ENCODE measurements at places on chromosomes 6 and 20. TPM values are rescaled to one million over a fixed set of nuclear protein-coding genes. Genes with fewer than 3 reads are reported as not detected.

FOXF2 gene
- polyA plus RNA-seq: 0.19 TPM

TAP1 gene
- polyA plus RNA-seq: 11.0 TPM

DNMT3B gene
- 4.4 TPM for polyA plus RNA-seq

LY6G5B gene
- 15.3 TPM for polyA plus RNA-seq

GRCh38 chr6:23499549-23499948, 626.5 kb upstream of the NRSN1 start:
- DNase-seq: no peak

DNA sequence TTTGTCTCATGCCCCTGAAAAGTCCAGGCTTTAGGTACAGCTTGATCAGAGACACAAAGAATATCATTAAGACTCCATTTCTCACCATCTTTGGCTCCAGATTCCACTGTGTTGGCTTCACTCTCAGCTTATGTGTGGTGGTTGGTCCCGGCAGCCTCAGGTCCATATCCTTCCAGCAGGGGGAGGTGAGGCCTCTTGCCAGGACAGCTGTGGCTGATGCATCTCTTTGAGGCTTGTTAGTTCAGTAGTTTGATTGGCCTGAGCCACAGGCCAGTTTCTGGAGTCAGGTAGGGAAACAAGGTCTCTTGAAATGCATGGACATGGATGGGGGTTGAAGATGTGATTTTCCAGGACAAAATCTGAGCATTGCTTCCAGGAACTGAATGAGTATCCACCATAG, 62.4 kb downstream of the JAG1 start:
- peak; percentile 58 for DNase-seq

DNA sequence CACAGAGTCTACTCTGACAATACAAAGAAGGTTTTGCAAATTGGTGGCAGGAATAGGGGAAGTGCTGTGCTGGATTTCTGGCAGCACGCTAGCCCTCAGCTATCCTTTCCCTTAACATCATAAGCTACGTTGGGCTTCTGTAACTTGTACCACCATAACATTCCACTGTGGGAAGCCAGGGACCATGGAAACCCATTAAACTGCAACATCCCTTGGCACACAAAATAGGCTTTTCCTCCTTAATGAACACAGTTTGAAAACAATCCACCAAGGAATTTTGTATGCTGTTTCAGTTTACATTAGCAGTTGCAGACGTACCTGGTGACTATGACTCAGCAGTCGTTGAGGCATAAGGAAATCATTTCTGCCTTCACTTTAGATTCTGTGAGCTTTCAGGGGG, 203.9 kb upstream of the RAB32 start:
- DNase-seq: peak; percentile 63

GRCh38 chr6:27176096-27176495, 71.4 kb upstream of the PRSS16 start:
- DNase-seq: peak; percentile 69

- no peak for DNase-seq
Observed at GRCh38 chr6:20024316-20024673, 187.1 kb downstream of the ID4 start.

- no peak for DNase-seq
Observed at GRCh38 chr20:15763366-15763765, 809.9 kb downstream of the KIF16B start.

DNA sequence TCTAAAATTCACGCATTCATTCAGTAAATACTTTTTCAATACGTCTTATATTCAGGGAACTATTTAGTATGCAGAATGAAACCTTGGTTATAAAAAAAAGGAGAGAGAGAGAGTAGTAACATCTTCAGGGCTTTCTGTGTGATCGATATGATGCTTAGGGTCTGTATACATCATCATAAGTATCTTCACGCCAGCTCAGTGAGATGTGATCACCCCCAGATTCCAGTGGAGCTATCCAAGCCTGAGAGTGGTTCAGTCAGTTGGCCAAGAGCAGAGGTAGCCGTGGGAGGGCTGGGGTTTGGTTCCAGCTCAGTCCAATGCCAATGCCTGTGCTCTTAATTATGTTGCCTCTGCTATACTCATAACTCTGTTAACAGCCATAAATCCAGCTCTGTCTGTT, 8.6 kb downstream of the CD83 start:
- DNase-seq: peak; percentile 82

GRCh38 chr6:39686976-39687375, 38.2 kb downstream of the KIF6 start:
- DNase-seq: peak; percentile 56

DNA sequence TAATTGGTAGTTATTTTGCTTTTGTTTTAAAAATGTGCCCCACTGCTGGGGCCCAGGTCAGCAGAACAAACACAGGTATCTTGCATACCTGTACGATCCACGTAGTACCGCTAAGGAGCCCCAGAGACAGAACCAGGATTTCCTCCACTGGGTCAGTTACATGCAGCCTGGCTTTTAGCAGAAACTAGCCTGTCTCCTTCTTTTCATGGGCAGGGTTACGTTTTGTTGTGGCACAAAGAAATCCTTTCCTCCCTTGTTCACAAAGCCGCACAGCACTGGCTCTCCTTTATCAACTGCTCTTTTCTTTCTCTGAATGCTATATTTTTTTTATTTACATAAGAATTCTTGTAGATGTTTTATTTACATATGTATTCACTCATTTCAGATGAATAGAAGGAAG, 190.3 kb upstream of the POU3F2 start:
- no peak for DNase-seq

GRCh38 chr6:77092971-77093370, 370.3 kb downstream of the HTR1B start:
- DNase-seq: no peak

DNA sequence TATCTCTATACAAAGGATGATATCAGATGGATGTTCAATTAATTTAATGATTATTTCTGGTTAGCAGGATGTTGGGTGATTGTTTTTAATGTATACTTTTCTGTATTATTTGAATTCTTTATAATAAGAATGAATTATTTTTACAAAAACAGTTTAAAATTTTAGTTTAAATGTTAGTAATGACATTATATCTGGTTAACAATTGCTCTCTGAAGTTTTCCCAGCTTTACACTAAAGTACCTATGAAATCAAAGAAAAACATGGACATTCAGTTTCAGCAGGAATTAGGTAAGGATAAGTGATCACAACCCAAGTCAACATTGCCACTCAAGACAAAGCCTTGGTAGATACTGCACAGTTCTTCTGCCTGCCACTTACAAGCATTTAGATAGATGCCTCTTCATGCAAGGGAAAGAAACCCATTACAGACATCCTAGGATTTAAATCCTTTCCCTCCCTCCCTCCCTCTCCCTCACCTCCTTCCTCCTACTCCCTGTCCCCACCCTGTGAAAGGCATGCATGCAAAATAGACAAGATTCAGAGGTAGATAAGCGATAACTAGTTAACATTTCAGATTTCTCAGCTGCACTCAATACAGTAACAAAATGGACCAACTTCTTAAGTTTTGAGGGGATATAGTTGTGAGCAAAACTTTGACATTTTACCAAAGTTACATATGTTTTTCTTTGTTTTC, 143.8 kb downstream of the STXBP5 start:
- no peak for DNase-seq

Measured in muscle of leg (tissue), 16 donors.